ENCODE measurements at places on chromosomes 16 and 17.

GRCh38 chr17:58279016-58279711 is 1.6 kb downstream of the MPO start:
- peak; percentile 60 for DNase-seq

DNA sequence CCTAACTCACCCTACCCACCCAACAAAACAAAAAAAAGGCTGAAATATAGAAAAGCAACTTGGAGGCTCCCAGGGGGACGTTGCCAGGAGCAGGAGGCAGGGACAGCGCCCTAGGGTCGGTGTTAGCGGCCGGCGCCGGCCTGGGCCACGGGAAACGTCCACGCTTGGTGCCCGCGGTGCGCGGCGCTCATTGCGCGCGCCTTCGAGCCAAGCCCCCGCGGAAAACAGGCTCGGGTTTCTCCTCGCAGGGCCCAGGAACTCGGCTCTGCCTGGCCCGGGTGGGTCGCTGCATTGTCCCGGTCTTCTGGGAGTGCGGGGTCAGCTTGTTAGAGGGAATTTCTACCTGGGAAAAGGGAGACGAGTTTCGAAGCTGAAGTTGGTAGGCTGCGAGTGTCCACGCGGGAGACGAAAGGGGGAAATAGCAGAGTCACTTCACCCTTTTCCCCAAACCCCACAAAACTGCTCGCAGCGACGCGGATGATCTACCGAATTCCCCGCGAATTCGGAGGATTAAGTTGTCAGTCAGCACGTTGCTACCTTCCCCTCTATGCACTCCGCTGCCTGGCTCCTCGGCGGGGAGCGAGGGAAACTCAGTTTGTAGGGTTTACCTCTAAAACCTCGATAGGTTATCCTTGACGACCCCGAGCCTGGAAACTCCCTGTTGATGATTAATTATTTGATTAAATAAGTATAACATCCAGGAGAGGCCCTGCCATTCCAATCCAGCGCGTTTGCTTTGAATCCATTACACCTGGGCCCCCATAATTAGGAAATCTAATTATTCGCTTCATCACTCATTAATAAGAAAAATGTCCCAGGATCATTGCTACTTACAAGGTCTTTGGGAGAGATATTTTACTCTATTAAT is 751 bp upstream of the FOXC2 start:
- no peak for DNase-seq

- no peak for DNase-seq
These were observed 105.3 kb downstream of the AMFR start for GRCh38 chr16:56320056-56320455.

DNA sequence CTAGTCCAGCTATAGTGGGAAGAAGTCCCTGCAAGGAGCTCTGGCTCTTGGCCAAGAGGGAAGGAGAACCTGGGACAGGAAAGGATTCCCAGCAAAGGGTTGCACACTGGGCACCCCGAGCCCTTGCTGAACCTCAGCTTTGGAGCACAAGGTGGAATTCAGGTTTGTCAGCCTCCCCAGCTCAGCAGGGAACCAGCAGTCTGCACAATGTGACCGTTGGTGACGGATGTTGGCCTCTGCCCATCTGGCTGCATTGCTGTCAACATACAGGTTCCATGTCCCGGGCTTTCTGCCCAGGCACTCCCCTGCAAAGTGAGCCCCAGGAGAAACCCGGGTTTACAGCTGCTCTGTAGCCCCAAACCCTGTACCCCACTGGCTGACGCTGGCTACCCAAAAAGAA is 6.7 kb downstream of the RPRML start:
- DNase-seq = no peak

Measured in SK-N-DZ (cell line).